ENCODE measurements at places on chromosomes 16 and 17.

DNA sequence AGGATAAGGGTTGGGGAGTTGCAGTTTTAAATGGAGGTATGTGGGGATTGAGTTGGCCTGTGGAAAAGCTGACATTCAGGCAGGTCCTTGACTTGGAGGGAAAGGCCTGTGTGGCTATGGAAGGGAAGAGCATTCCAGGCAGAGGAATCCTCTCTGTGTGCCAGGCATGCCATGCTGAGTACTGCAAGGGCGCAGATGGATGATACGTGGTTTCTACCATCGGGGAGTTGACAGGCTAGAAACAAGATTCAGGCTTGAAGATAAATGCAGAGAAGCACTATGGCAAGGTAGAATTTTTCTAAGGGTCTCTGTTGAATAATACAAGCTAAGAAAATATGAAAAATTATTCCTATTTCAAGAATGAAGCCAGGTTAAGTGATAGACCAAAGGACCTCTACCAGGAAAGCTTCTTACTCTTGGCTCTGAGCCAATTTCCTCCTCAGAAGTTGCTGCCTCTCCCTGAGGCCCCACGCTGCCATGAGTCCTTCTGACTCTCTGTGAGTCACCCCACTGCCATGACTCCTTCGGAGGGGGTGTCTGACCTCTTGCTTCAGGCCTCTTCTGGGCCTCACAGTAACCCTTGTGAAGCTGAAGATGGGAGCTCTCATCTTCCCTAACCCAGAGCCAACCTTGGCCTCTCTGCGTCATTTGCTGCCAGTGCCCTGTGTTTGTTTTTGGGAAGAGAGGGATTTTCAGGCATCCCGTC lies 75.8 kb downstream of the WNT3 start:
- DNase-seq, result peak; percentile 31

GRCh38 chr16:76121636-76122035 lies 155.6 kb upstream of the CNTNAP4 start:
- DNase-seq, result no peak

- DNase-seq, result no peak
Observed at GRCh38 chr17:74567397-74567796, at the start of gene CD300H. CD300H (minus strand) TSS chr17:74567509.

GRCh38 chr17:79473111-79473875 lies 137.6 kb downstream of the RBFOX3 start:
- DNase-seq, result no peak

- DNase-seq, result no peak
Observed at GRCh38 chr17:61230972-61231820, 168.4 kb upstream of the TBX2 start.

DNA sequence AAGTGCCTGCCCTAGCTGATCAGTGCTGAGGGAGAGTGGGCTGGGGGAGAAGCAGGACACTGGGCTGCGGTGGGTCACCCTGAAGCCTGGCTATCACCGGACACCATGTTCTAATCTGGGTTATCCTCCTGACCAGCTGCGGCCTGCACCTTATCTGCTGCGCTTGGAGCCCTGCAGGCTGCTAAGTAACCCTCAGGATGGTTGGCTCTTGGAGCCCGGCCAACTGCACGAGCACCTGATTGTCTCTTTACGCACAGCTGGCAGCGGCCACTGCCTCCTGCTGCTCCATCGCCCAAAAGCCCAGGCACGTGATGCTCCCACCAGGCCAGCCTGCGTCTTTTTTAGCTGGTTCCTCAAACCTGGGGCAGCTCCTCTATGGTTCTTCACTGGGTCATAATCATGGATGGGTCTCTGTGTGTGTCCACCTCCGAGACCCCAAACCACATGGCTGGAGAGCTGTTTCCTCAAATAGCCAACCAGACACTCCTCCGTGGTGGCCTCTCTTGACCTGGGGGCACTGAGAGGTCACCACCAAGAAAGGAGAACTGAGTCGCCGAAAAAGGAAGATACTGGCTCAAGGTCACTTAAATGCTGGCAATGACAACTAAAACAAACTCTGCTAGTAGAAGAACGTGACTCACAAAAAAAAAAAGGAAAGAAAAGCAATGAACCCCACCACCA lies 21.7 kb downstream of the SPHK1 start:
- DNase-seq, result no peak

GRCh38 chr17:41760878-41761277 lies 25.6 kb downstream of the JUP start:
- DNase-seq, result no peak

- DNase-seq, result no peak
Observed at GRCh38 chr17:41434415-41434814, 6.4 kb downstream of the KRT38 start.

DNA sequence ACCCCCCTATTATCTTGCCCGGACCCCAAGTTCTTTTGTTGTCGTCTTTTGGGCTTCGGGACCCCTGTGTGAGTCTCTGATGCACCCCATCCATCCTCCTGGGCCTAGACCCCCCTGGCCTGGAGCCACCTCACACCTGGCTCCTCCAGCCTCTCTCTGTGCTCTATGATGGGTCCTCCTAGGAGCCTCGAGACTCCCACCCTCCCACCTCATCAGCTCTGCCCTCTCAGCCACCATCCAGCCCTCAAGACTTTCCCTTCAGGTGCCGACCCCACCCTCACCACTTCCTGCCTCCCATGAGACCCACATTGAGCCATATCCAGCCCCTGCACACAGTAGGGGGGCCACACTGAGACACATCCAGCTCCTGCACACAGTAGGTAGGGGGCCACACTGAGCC lies 8.7 kb upstream of the ATP2A3 start:
- no peak for DNase-seq

DNA sequence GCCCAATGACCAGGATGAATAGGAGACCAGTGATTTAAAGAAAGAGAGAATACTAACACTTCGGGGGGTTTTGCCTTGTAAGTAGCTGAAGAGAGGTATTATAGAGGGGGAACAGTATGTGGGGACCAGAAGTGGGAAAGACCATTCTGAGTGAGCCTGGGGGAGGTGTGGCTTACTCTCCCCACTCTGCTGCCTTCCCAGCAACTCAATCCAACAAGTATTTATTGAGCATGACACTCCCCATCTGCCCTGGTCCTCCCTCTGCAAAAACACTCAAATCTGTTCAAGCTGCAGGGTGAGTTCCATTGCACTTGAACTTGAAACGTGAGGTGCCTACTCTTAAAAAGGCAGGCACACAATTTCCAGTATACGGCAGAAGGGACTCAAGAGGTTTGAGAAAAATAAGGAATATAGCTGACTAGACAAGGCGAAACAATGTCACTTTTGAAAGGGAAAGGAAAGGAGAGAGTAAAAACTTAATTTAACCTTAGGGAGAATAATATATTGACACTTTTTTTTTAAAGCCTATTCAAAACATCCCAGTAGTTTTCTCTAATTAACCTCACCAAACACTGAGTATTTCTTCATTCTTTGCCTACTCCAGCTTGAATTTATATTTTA lies 8.2 kb downstream of the FAM117A start:
- DNase-seq, result no peak

- no peak for DNase-seq
Observed at GRCh38 chr17:36697903-36698530, 96.6 kb downstream of the MRM1 start.

- DNase-seq, result no peak
Observed at GRCh38 chr16:11358531-11358930, 13.3 kb downstream of the RMI2 start.

DNA sequence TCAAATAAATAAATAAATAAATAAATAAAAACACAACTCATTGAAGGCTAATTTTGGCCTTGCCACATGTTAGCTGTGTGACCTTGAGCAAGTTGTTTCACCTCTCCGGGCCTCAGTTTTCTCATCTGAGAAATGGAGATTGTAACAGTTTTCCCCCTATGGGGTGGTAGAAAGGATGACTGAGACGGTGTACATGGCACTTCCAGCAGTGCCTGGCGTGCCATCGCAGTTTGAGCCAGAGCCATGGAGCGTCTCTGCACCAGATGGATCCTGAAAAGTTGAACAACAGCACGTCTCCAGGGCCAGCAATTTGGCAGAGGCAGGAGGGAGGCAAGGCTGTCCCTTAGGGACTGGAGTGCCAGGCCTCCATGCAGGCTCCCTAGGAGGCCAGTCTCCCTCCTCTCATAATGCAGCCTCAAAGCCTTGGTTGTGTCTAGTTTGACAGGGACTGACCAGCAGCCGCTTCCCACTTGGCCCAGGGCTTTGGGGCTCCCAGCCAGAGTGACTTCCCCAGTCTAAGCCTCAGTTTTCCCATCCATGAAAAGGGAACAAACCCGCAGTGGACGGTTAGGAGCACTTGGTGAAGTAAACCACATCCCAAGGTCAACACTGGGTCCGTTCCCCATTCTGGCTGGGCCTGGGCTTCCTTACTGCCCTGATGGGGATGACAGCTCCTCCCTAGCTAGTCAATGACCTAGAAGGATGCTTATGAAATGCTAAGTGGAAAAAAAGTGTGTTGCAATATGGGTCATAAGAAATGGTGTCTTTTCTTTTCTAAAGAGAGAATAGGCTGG lies 19.3 kb downstream of the SOCS1 start:
- DNase-seq, result no peak

- no peak for DNase-seq
Observed at GRCh38 chr16:54446639-54447038, 160.1 kb upstream of the IRX3 start.

GRCh38 chr17:46736100-46736499 lies 82.4 kb downstream of the WNT3 start:
- DNase-seq, result no peak

DNA sequence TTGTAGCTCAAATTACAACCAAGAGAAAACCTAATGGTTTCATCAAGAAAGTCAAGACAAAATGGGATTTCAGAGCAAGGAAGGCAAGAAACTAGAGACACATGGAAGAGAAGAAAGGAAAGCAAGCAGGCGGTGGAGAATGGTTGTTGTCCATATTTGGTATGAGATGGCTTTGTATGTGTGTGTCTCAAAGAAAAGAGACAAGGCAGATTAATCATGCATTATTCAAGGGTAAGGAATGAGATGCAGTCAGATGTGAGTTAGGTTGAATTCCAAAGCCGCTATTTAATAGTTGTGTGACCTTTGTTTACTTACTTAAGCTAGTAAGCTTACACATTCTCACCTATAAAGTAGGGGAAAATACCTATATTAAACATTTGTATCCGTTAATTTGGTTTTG lies 1029.6 kb downstream of the CDH11 start:
- no peak for DNase-seq

DNA sequence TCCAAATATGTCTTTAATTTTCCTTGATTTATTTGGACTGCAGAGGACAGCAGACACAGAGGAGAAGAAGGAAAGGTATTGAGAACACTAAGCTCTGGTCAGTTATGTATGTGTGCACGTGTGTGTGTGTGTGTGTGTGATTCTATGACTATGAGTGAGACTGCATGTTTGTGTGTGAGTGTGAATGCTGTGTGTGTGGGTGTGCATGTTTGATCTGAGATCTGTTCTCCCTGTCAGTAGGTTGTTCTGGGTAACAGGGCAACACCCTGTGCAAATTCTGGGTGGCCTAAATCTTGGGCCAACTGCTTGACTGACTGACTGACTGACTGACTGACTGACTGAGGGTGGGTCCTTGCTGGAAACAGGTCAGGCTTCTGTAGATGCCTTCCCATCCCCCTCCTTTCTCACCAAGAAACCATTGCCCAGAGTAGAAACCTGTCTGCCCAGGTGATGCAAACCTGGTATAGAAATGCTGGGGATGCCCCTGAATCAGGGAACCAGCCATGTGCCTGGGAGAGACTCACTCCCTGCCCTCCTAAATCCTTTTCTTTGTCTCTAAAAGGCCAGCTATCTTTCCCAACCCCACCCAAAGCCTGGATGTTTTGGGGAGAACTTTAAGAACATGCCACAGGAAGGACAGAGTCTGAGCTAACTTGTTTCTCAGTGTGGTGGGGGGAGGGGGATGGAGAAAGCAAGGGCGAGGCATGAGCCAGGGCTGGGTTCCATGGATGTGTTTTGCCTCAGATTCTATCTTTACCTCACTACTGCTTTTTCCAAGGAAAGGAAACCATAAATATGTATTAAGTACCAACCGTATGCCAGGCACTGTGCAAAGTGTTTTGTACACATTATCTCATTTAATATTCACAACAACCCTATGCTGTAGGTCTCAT lies 4.5 kb upstream of the NR1D1 start:
- peak; percentile 43 for DNase-seq

DNA sequence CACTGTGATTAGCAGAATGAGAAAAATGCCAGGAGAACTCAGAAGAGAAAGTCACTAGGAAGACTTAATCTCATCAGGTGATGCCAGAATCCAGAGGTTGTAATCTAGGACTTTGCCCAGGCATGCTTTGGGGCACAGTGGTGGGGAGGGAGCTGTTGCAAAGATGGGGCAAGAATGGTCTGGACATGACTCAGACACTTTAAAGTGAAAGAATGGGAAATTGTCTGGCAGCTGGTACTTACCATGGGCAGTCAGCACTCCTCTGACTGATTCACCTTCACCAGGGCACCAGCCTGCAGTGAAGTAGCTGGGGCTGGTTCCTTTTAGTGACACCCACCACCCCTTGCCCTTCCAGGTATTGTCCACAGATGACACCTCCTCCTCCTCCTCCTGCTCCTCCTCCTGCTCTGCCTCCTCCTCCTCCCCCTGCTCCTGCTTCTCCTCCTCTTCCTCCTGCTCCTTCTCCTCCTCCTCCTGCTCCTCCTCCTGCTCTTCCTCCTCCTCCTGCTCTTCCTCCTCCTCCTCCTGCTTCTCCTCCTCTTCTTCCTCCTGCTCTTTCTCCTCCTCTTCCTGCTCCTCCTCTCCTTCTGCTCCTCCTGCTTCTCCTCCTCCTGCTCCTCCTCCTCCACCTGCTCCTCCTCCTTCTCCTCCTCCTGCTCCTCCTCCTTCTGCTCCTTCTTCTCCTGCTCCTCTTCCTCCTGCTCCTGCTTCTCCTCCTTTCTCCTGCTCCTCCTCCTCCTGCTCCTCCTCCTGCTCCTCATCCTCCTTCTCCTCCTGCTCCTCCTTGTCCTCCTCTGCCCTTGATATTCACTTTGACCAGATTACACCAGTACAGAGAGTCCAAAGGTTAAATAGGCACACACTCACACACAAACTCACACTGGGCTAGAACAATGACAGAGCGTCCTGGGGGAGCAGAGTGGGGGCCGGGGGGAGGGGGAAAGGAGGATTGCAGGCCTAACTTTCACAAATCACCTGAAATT lies at the start of gene CHD9NB:
Gene CHD9NB, minus strand, starts transcription at position 379 of the 983 bp plus-strand sequence. CDS start 8,739 bp downstream, outside the sequence.
- DNase-seq, result no peak

GRCh38 chr17:57941384-57942370 lies 13.5 kb downstream of the CUEDC1 start:
- no peak for DNase-seq

- DNase-seq, result no peak
Observed at GRCh38 chr17:3659541-3660111, 8.8 kb downstream of the TAX1BP3 start.

- no peak for DNase-seq
Observed at GRCh38 chr17:34357398-34357797, 1.1 kb downstream of the CCL13 start.

DNA sequence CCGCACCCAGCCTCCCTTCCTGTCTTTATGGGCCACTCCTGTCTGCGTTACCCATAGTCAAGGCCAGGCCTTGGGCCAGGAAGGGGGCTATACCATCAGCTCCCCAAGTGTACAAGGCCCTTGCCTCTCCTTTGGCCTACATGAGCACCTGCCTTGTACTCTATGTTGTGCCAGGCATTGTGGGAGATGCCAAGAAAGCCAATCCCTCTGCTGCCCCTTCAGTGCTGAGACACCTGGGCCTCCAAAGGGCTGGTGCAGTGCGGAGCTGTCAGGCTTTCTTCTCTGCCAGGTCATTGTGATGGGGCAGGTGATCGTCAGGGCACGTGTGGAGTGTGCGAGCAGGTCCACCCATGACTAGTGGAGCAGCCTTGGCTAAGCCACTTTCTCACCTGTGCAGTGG lies 59.9 kb downstream of the MPRIP start:
- DNase-seq, result no peak

- DNase-seq, result no peak
Observed at GRCh38 chr16:85332175-85332574, 219.9 kb upstream of the CIBAR2 start.

All from stimulated activated CD4-positive, alpha-beta T cell treated with anti-CD3 and anti-CD28 coated beads, Interleukin-1b, Interleukin-23, amount 100 ng/mL, for 48 hours (primary cell).